ENCODE measurements at places on chromosomes 1 and 21.

- no peak for DNase-seq
Observed at GRCh38 chr1:8219530-8219929, 98.4 kb upstream of the SLC45A1 start.

GRCh38 chr1:77948841-77949424 is 29.9 kb downstream of the FUBP1 start:
- DNase-seq, result no peak

DNA sequence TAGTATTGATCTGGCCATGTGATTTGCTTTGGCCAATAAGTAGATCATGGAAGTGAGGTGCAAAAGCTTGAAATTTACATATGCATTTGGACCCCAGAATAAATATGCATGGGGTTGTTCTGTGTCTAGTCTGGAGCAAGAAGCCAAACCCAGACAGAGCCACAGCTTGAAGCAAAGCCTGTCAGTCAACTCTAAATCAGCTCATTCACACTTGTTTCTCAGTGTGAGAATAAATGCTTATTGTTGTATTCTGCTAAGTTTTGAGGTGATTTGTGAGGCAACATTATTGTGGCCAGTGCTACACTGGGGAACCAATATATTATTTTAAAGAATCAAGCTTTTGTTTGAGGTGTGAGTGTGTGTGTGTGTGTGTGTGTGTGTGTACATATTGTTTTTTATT is 12.2 kb upstream of the PGLYRP3 start:
- DNase-seq, result no peak

- DNase-seq, result no peak
Observed at GRCh38 chr1:95534985-95535384, 301.0 kb downstream of the RWDD3 start.

DNA sequence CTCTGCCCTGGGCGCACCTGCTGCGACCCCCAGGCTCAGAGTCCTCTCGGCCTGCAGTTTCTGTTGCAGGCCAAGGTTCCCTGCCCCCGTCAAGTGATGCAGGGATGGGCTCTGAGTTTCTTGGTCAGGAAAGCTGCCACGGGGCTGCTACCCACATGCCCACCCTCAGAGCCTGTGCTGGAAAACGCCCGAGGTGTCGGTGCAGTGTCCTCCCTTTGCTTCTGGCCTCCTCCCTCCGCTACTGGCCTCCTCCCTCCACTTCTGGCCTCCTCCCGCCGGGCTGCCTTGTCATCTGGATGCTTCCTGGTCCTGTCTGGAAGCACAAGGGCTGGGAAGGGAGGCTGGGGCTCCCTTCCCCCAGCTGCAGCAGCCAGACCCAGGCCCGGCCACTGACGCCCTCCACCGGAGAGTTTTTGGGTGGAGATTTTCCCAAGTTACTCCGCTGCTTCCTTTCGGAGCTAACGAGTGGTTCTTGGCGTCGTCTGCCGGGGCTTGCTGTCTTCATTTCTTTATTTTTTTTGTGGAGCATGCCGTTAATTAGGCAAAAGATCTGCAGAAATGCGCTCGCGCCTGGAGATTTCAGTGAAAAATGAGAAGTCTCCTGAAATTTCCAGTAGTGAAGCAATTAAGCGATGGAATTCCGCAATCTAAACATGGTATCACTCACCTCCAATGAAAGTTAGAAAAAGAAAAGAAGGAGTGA is 17.4 kb downstream of the PRDM16 start:
- no peak for DNase-seq

- no peak for DNase-seq
Observed at GRCh38 chr1:92968138-92969032, 7.1 kb upstream of the DIPK1A start.

DNA sequence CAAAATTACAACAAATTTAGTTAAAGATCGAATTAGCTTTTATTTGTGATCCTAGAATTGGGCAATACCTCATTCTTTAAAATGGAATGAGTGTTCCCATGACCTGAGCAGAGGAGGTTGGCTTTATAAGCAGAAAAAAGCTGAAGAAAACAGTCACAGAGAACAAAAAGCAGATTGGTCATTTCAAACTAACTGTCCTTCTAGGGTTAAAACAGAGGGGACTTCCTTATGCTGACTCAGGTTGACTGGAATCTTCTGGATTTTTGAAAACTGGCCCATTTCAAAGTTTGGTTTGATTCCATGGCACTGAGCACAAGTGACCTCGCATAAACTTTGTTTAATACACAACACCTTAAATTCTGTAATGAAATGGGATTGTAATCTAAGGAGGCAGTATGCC is 17.6 kb downstream of the NFASC start:
- DNase-seq, result no peak

- DNase-seq, result no peak
Observed at GRCh38 chr1:98405581-98406074, 255.9 kb upstream of the SNX7 start.

GRCh38 chr1:114154963-114155322 is 1.3 kb upstream of the SYT6 start:
- no peak for DNase-seq

DNA sequence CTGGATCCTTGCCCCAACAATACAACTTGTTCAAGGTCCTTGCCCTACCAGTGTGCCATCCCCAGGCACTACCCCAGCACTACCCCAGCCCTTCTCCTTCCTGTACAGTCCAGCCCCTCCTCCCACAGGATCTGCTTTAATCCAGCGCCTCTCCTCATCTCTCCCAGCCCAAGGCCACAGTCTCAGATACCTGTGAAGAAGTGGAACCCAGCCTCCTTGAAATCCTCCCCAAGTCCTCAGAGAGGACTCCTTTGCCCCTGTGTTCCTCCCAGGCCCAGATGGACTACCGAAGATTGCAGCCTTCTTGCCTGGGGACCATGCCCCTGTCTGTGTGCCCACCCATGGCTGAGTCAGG is 6.5 kb upstream of the CDC20 start:
- DNase-seq, result no peak

DNA sequence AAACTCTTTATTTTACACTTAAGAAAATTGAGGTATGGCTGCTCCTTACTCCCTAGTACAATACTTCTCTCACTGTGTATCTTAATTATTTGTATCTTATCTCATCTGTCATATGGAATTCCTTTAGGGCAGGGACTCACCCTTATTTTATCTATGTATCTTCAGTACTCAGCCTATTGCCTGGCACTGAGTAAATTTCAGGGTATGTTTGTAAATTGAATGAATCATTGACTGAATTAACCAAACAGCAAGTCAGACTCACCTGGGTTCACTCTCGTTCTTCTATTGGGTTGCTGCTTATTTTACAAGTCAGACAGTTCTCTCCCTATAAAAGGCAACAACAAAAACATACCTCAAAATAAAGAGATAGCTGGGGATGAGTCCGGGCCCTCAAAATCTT is 63.8 kb downstream of the LAMC1 start:
- no peak for DNase-seq

- no peak for DNase-seq
Observed at GRCh38 chr1:31617916-31618746, 642 bp downstream of the HCRTR1 start.

GRCh38 chr1:103948526-103948925 is 198.8 kb downstream of the AMY1C start:
- no peak for DNase-seq

DNA sequence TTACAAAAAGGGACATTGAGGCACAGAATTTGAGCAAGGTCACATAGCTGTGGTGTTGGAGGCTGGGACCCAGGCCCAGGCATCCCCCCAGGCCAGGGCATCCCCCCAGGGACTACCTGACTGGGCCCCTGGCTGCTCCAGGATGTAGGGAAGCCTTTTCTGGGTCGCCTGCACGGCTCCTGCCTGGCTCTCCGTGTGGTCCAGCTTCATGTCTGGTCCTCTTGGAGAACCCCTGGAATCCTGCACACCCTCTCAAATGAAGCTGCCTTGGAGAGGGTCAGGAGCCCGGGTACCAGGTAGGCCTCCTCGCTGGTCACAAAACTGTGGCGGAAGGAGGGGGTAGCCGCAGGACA is 919 bp upstream of the CELSR2 start:
- no peak for DNase-seq

DNA sequence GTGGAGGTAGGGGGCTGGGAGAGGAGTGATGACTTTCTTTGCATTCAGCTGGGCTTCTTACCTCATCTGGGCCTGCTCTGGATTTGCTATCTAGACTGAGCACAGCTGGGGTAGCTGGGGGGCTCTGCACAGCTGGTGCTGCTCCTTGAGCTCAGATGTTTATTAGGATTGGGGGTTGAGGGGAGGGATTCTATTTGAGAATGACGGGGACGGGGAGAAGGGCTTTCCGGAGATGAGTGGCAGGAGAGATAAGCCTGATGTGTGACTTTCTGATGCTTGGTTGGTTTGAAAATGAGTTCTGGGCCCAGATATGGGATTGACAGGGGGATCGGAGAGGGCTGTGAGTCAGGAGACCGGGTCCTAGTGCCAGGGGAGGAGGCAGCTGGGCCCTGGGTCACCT is 146.1 kb upstream of the CSF3R start:
- no peak for DNase-seq

- no peak for DNase-seq
Observed at GRCh38 chr1:246170574-246171261, 336.4 kb downstream of the SMYD3 start.

GRCh38 chr1:100941098-100941527 is 45.2 kb downstream of the SLC30A7 start:
- no peak for DNase-seq

GRCh38 chr1:57198912-57199311 is 224.9 kb downstream of the DAB1 start:
- no peak for DNase-seq

DNA sequence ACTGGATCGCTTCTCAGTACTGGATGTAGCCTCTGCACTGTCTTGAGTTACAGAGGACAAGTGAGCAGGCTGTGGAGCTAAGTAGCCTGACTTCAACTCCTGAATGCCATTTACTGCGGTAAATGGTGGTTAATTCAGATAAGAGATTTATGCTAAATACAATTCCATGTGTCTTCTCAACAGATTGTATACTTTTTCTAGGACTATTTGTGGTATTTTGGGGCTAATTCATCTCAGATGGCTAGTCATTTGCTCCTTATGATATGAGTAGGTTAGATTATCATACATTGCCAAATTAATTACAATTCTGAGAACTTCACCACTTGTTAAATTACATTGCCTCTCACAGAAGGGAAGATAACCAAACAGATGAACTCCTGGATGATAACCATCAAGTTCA is 90.5 kb downstream of the NTNG1 start:
- DNase-seq, result no peak

- DNase-seq, result no peak
Observed at GRCh38 chr21:32507342-32507919, 77.9 kb downstream of the TCP10L start.

DNA sequence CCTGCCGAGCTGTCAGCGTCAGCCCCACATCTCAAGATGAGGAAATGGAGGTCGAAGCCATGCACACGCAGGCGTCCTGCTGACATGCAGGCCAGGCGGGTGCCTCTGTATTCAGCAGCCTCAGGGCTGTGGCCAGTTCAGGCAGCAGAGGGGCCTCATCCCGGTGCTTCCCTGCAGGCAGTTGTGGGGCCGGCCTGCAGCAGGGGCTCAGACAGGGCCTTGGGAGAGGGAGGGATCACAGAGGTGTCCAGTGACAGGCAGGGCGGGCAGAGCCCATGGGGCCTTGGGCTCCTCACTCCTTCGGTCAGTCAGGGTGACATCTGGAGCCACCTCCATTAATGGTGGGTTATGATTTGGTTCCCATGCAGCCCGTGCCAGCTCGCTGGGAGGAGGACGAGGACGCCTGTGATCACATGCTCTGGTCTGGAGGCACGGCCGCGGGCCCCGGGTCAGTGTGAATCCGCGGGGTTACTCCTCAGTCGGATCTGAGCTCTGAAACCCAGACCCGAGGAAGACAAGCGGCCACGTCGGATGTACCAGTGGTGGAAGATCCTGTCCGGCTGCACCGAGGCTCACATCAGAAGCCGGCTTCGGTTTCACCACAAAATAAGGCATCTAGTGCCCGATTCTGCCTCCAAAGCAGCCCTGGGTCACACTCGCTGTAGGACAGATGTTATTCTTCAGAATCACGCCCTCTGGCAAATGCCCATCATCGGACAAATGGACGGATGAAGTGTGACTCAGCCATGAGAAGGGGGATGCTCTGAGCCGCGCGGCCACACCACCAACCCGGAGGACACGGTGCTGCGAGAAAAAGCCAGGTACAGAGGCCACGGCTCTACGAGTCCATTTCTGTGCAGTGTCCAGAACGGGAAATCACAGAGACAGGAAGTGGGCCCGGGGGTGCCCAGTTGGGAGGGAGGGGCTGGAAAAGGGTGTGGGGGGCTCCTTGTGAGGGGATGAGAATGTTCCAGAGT is 33.4 kb downstream of the KRTAP10-1 start:
- no peak for DNase-seq

DNA sequence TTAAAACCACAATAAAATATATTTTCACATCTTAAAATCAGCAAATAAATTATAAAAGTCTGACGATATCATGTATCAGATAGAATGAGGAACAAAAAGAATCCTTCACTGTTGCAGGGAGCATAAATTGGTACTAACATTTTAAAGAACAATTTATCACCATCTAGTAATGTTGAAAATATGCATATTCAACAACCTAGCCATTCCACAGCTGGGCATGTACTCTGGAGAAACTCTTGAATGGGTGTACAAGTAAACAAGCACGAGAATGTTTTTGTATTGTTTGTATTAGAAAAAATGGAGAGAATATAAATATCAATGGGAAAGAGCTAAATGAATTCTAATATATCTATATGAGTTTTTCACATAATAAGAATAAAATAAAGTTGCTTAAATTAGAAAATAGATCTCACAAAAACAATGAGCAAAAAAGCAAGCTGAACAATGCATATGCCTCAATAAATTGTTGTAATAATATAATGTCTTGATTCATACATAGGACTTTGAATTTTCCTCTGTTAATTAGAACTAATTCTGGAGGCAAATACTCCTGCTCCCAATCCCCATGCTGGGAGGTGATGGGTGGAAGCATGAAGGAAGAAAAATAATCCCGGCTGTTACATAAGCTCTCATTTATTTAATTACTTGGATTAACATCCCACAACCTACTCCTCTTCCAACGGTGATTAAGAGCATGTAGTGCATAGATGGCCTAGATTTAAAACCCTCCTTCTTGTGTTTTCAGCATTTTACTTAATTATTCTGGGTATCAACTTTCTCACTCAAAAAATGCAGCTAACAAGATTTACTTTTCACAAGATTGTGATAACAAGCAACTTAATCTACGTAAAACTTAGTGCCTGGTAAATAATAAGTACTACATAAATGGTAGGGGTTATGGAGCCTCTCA is 5.5 kb upstream of the FMO2 start:
- no peak for DNase-seq

DNA sequence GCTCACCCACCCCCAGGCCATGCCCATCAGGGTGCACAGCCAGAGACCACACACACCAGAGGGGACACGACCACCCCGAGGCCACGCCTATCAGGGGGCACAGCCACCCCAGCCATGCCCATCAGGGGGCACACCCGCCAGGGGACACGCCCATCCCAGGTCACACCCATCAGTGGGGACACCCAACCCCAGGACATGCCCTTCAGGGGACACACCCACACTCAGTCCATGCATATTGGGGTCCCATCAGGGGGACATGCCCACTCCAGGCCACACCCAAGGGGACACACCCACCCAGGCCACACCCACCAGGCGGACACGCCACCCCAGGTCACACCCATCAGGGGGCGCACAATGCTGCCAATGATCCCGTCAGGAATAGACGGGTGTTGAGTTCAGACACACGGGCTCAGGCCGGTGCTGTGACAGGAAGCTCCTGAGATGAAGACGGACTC is 20.7 kb downstream of the MCM3AP start:
- DNase-seq, result no peak

Data from NK-92 treated with Interleukin-12 subunit alpha and Interleukin-12 subunit beta, amount 100 ng/mL, for 24 hours (cell line).